ENCODE measurements at places on chromosomes 11 and 22.
A peak's percentile ranks its signal among the peaks of the same experiment; 100 is the strongest.

- no peak for DNase-seq
These were observed 80.1 kb downstream of the C2CD3 start for GRCh38 chr11:74090701-74091100.

DNA sequence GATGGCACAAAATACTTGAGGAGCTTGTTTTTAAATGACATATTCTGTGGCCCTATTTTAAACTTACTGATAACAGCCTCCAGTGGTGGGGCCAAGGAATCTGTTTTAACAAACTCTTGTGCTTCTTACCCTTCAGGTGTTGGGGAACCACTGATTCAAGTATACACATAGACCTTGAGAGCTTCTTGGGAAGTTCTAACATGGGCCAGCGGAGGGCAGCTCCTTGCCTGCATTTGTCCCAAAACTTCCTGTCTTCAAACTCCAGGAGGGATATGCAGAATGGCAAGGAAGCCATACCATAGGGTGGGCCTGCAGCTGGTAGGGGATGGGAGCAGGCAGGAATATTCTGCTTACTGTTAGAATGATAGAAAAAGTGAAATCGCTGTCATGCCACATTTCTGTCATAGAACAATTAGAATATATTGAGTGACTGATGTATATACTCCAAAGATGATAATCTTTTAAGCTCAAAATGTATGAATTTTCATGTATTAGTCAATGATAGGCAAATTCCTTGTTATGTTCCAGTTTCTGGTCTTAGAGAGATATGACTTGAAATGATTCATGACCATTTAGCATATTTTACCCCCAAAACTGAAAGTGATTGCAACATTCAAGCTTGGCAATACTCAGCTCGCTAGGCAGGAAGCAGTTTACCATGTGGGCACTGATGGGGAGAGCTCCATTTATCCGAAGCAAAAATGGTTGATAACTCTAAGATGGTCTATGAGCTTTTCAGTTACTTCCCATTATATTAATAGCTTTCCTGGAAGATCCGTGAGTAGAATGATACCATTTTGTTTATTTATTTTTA is 9.2 kb downstream of the EXT2 start:
- no peak for DNase-seq

GRCh38 chr22:44622147-44622427 is 79.9 kb upstream of the PRR5 start:
- DNase-seq = no peak

- no peak for DNase-seq
These were observed 3.9 kb downstream of the CDC45 start for GRCh38 chr22:19483481-19484244.

DNA sequence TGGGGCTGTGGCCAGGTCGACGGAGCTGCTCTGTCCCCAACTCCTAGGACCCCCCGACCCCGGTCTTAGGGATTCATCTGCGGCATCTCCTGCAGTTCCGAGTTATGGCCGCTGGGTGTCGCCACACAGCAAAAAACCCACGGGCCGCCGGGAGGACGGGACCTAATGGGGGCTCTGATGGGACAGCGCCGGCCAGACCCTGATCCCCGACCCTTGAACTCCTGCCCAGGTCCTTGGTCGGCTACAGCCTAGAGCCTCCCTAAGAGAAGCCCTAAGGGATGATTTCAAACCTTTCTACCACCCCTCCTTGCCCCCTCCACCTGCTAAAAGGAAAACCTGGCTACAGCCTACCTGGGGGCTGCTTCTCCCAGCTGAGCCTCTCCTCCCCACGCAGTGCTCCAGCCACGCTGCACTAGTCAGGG is 30.8 kb upstream of the LRRC10B start:
- DNase-seq = peak; percentile 47

DNA sequence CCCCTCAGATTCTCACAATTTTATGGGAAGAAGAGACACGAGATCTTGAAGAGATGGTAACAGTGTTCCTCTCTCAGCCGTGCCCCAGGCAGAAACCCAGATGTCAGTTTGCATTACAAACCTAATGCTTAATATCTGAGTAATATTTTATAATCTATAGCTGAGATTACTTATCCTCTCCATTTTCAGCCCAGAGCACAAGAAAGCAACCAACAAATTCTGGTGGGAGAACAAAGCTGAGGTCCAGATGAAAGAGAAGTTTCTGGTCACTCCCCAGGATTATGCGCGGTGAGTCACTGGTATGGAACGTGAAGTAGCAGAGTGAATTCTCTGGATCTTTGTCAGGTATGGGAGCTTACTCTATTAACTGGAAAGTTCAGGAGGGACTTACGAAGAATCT is 884 bp downstream of the CENATAC start:
- DNase-seq = no peak

GRCh38 chr11:69654660-69655478 is 13.9 kb downstream of the CCND1 start:
- no peak for DNase-seq

DNA sequence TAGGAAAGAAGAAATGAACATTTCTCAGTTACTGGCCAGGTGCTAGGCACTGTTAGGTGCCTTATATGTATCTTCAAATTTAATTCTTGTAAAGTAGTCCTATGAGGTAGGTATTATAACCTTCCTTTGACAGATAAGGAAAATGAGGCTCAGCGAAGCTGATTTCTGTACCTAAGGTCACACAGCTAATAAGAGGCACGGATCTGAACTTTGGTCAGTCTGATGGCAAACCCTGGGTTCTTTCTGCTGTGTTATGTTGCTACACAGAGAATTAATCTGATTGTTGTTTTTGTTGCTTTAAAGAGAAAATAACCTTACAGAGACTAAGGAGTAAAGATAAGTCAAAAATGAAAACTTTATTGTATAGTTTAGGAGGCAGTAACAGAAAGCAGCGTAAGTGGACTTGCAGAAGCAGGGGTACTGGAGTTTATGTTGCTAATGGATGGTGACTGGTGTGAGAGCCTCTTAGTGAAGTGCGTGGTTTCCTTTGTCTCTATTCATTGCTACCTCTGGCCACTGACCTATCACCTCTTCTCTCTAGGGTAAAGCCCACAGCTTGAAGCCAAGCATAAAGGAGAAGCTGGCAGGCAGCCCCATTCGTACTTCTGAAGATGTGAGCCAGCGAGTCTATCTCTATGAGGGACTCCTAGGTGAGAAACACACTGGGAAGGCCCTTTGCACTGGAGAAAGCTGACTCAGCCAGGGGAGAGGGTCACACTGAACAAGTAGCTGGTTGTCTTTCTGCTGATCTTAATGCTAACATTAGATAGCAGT is 38.3 kb downstream of the MADD start:
- no peak for DNase-seq
